Fibroblast of villous mesenchyme (primary cell): ENCODE measurements at places on chromosomes 12 and 14.

- DNase-seq = no peak
Observed at GRCh38 chr14:70257526-70257925, 68.8 kb upstream of the SLC8A3 start.

- no peak for DNase-seq
Observed at GRCh38 chr14:22872833-22873520, 1.4 kb downstream of the LRP10 start.

DNA sequence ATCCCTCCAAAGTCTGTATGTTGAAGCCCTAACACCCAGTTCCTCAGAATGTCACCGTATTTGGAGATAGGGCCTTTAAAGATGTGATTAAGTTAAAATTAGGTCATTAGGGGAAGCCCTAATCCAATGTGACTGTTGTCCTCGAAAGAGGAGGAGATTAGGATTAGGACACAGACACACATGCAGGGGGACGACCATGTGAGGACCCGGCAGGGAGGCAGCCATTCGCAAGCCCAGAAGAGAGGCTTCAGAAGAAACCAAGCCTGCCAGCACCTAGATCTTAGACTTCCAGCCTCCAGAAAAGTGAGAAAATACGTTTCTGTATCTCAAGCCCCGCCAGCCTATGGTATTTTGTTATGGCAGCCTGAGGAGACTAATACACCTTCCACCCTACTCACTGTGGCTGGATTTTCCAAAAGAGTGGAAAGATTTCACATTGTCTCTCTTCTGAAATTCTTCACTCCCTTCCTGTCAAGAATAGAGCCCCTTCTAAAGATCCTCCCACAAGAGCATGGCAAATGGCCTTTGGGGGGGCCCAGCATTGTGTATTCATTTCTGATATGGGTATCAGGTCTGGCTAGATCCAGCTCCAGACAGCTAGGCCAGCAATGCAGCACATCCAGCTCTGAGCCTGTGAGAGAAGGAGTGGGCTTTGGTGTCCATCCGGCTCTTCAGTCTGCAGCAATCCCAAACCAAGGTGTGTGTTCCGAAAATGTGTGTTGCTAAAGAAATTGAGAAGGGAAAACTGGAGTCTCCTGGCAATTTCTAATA, 15.4 kb upstream of the UBC start:
- no peak for DNase-seq

DNA sequence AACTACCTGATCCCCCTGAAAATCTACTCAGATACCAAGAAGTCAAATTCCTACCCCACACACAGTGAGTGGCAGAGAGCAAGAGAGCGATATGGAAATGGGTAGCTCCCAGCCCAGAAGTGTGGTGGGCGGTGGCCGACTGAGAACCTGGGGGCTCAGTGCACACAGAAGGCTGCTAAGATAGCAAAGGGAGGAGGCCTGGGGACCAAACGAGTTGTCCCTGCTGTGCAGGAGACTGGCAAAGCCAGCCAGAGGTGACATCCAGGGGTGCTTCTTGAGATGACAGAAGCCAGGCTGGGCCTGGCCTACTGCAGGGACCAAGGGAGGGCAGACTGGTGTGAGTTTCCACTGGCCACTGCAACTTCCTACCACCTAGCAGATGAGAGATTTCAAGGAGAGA, 52.9 kb downstream of the VWF start:
- no peak for DNase-seq

GRCh38 chr12:70982286-70982685, 61.7 kb upstream of the PTPRR start:
- peak; percentile 43 for DNase-seq

DNA sequence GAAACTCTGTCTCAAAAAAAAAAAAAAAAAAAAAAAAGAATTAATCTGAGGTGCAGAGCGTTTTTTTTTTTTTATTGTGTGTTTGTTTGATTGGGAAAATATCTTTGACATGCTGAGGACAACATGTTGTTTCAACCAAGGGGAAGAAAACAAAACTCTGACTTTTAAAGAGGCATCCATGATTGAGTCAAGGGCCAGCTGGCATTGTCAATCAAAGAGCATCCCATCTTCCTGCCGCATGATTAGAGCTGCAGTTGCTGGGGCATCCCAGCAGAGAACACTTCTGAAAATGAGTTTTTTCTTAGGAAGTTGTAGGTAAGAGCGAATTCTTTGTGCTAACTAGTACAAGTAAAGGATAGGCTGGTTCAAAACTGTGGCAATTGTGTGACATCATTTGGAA, 200.9 kb upstream of the DAAM1 start:
- no peak for DNase-seq
